Right kidney (tissue), 9 donors: ENCODE measurements at places on chromosomes 11 and 22.

GRCh38 chr22:21834869-21835268, 32.6 kb downstream of the MAPK1 start:
- no peak for DNase-seq

- DNase-seq, result no peak
These were observed 1128.8 kb upstream of the CCDC90B start for GRCh38 chr11:84414920-84415319.

DNA sequence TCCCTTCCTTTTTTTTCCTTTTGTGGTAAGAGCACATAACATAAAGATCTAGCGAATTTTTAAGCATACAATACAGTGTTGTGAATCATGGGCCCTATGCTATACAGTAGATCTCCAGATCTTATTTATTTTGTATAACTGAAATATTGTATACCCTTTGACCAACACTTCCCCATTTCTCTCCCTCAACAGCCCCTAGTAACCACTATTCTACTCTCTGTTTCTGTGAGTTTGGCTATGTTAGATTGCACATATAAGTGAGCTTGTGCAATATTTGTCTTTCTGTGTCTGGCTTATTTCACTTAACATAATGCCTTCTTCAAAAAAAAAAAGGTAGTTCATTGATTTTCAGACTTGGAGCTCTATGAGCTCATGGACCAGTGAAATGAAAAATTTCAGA, 180.5 kb downstream of the C11orf91 start:
- no peak for DNase-seq

DNA sequence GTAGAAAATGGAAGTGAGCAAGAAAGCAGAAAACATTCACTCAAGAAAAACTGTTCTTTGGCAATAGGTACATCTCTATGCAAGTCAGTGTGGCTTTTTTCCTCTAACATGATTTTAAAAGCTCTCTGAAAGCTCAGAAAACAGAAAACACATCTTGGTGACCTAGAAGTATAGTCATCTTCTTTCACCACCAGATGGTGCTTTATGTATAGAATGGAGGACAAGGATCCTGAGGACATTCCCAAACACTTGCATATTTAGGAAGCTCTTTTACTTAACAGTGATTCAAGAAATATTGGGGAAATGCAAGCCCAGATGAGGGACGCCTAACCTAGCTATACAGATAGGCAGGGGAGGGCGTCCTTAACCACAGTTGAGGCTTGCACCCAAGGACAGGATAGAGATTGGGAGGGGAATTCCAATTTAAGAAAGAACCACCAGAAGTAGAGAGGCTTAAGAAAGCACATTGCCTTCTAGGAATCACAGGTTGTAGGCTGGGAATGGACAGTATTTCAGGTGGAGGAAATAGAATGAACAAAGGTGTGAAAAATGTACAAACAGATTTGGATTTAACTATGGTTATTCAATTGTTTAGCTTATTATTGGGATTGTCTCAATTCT, 13.8 kb upstream of the CCDC81 start:
- DNase-seq, result no peak

GRCh38 chr11:66325263-66325671, 8.4 kb upstream of the CD248 start:
- no peak for DNase-seq

DNA sequence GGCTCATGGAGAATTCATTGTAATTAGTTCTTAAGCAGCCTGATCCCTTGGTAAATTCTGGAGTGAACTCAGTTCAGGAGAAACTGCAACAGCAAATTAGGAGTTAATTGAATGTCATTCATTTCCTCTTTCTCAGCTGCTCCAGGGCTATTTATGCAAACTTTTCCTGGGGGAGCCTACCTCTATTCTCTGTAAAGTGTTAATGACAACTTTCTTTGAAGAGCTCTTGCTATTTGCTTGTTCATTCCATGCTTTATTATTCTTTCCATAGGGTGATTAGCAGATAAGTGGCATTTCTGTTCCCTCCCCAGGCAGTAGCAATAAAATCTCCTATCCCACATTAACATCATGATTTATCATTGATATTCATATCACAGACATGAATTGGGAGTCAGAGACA, 267.6 kb upstream of the DDI1 start:
- no peak for DNase-seq

GRCh38 chr11:134845474-134846327, 433.7 kb upstream of the B3GAT1 start:
- no peak for DNase-seq

GRCh38 chr11:108239076-108239475, 16.2 kb downstream of the ATM start:
- no peak for DNase-seq

DNA sequence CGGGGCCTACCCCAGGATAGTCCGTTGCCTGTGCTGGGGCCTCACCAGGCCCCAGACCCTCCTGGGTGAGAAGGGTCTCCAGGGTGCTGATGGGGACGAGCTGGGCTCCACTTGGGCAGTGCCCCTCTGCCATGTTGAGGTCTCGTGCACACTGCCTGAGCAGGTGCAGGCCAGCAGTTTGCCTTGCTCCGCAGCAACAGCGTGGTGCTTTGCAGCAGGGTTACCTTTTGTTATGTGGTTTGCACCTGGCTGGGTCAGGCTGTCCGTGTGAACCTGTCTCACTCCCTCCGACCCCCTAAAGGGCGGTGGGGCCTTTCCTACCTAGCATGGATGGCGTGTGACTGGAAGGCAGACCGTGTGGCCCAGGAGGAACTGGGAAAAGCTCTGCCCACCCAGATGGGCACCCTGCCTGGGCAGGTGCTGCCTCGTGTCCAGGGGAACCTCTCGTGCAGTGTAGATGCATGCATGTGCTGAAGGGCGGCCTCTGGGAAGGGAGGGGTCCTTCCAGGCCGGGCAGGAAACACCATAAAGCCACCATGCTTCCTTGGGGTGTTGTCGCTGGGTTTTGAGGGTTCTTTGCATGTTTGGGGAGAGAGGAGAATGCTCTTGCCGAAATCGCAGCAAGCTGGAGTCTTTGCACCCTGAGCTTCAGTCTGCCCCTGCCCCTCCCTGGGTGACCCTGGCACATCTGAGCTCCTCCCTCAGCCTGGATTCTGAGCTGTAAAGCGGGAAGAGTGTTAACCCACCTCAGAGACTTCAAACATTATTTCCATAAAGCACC, 75.4 kb upstream of the PPARA start:
- DNase-seq, result no peak

DNA sequence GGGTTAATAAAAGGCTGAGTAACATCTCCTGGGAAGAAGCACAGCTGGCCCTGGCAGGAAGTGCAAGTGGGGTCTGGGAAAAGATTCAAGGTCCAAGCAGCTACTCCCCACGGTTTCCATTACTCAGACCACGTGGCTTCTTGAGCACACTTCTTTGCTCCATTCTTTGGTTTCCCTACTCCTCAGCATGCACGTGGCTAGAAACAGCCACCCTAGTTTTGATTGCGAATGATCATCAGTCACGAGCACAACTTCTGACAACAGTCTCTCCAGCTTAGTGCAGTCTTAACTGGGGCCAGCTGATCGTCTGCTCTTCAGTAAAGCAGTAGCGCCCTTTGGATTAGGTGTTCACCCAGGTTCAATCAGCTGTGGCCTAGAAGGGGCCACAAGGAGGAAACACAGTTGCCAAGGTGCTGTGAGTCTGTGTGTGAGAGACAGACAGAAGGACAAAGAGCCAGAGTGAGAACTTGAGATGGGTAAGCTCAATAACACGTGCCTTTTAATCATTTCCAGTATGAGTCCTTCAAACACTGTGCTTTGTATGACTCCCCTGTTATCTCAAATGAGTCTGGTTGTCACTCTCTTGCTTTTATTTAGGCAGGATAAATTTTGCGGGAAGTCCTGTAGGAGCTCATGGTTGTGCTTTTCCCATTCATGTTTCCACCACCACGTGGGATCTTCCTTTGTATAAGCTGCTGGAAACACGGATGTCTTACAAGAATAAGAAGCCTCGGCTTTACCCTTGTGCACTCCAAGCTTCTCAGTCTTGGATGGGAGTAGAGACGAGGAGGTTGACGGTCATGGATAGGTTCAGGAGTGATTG, 901 bp upstream of the PARVA start:
- DNase-seq, result no peak
